ENCODE measurements at places on chromosomes 6 and 20. TPM values are rescaled to one million over a fixed set of nuclear protein-coding genes. Genes with fewer than 3 reads are reported as not detected.

DNA sequence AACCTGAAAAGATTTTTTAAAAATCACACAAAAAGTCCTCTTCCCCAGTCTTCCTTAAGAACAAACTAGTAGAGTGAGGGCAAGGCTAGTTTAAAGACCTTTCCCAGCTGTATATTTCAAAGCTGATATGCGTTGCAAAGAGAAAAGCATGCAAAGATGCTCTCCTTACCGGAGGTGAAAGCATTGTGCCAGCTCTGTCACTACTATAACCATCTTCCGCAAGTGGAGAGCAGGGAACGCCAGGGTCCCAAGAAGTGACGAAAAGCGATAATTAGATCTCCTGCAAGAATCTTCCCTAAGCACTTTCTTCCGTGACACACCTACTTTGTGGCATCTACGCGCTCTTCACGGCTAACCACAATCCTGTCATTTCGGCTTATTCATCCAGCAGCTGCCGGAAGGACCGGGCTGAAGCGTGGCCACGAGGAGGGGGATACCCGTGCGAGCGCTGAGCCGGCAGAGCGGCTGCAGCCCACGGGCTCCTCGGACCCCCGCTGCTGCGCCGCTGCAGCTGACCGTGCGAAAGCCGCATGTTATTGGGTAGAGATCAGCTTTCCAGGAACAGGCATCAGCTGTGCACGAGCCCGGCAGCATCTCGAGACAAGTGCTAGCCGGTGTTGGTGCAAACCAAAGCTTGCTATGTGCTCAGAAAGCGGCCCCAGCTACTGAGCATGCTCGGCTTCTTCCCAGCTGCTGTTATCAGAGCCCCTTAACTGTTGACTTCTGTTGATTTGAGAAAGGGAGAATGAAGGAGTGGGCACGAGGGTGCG is 57.2 kb upstream of the ARHGAP18 start:
- DNase-seq, result no peak

GRCh38 chr20:48831718-48832404 is 4.1 kb upstream of the PREX1 start:
- no peak for DNase-seq

GRCh38 chr20:46699651-46700359 is 9.6 kb upstream of the SLC2A10 start:
- DNase-seq, result no peak

DNA sequence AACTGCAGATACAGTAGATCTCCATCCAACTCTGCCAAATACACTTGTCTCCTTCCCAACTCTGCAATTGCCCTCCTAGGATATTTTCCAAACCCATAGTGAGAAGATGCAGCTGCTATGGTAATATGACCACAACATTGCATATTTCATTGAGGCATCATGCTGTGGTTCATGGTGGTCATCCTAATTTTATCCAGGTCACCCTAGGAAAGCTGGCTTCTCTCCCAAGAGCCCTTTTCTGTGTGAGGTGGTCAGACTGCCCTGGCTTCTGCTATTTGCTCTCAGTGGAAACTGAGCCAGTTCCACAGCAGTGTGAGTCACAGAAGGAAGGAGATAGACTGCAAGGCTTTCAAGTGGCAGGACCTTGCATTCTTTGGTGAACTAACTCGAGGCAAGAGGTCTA is 5.5 kb downstream of the OGFRL1 start:
- DNase-seq, result peak; percentile 26

DNA sequence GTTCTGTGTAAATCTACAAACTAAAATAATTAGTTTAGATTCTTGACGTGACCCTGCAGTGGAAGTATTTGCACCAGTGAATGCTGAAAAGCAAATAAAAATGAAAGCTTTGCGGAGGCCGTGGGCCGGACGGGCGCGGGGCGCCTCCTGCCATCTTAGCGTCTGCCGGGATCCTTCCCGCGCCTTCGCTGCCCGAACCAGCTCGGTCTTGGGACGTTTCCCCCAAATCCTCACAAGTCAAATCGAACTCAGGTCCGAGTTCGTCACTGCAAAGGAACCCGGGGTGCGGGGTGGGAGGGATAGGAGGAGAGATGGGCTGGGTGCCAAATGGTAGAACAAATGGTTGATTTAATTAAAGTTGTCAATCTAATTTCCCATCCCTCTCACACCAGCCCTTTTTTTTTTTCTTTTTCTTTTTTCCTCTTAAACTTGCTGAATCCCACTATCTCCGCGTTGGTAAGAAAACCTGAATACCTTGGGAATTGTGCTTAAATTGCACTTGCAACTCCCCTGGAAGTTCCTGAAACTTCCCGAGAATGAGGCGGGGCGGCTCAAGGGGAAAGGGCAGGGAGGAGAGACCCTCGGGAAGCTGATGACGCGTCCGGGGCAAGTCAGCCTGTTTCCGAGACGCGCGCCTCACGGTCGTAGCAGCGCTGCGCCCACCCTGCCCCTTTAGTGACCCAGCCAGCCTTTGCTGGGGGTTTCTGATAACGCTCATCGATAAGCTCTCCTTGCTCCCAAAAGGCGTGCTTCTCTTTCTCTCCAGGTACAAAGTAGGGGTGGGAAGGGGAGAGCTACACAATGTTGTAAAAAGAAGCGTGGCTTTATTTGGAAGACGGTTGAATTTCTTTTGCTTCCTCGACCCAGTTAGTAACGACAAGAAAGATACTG is 1.8 kb downstream of the GJA1 start:
- peak; percentile 28 for DNase-seq

Gene TSPO2
- total RNA-seq, result 1.0 TPM

Gene HRH3
- total RNA-seq, result not detected

Gene PSORS1C1
- total RNA-seq, result 11.0 TPM
